ENCODE measurements at places on chromosomes 12 and 14.

DNA sequence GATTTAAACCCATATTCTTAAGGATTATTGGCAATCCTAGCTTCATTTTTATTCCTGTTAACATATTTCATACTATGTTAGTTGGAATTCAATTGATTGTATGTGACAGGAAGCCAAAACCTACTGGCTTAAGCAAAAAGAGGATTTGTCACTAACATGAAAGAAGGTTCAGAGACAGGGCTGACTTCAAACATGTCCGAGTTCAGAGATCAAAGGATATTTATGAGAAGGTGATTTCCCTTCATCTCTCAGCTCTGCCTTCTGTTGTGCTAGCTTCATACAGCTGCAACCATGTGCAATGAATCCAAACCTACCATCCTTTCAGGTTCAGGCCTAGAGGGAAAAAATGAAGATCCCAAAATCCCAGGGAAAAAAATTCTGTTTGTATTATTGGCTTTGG is 349.7 kb downstream of the ATP23 start:
- DNase-seq, result no peak

GRCh38 chr12:125132698-125133400 is 67.6 kb downstream of the AACS start:
- no peak for DNase-seq

DNA sequence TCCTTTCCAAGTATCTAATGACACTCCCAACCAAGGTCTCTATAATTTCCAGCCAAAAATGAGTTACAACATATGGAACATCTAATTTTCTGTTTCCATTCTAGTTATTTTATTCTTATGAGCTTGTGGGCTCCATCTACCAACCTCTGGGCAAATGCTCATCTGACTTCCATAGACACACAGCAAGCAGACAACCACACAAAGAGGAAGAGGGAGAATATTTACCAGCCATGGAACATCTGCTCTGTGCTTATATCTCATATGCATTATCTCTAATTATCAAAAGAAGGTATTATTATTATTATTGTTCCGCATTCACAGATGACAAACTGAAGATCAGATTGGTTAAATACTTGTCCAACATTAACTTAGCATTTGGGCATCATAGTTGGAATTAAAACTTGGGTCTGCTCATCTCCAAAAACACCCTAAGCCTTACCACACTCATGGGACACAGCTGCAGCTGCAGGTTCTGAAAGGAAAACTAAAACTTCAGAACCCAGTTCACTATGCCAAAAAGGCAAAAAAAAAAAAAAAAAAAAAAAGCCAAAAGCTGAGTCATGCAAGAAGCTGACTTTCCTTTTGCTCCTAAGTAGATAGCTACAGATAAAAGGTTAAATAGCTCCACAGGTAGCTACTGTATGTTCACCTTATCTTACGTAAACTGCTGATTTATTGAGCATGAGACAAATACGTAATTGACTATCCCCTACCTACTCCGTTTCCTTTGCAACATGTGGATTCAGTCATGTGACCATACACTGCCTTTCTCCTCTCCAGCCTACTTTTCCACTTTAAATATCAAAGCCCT is 23.6 kb upstream of the TCL1B start:
- DNase-seq, result no peak

DNA sequence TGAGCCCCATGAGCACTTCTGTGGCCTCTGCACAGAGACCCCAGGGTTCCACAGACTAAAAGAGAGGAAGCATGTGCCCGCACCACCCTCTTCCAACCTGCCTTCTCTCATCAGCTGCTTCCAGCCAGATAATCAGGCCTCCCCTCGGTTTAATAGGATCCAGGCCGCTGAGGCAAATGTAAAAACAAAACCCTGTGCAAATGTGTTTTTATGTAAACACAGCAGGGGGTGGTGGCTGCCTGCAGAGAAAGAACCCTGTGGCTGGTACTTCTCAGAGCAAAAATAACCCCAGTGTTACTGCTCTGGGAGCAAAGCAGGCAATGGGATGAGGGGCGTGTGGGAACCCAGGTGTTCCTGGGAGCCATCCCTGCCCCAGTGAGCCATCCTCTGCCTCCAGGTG is 46.2 kb downstream of the WSCD2 start:
- no peak for DNase-seq

DNA sequence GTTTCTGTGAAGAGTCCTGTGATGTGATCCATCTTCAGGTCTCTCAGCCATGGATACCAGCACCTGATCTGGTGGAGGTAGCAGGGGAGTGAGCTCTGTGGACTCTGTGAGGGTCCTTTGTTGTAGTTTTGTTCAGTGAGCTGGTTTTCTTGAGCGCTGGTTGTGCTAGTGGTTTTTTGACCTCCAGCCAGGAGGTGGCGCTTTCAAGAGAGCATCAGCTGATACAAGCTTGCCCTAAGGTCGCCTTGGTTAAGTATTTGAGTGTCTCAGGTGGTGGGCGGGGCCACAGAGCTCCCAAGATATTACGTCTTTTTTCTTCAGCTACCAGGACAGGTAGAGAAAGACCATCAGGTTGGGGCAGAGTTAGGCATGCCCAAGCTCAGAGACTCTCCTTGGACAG is 139.7 kb downstream of the TTLL5 start:
- no peak for DNase-seq

DNA sequence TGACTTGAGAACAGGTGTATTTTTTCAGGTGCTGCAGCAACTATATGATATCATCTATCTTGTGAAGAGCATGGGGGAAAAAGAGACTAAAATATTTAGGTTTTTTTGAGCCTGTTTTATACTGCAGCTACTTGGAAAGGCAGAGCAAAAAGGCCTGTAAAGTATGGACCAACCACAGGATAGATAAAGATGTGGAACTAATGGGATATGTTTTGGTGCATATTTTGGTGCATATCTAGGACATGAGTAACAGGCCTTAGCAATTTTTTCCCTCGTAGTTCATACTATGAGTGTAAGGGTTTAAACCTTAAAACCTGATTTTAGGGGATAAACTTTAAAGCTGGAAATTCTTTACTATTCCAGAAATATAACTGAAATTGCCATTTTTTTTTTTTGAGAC is 6.0 kb upstream of the GTSF1 start:
- no peak for DNase-seq

DNA sequence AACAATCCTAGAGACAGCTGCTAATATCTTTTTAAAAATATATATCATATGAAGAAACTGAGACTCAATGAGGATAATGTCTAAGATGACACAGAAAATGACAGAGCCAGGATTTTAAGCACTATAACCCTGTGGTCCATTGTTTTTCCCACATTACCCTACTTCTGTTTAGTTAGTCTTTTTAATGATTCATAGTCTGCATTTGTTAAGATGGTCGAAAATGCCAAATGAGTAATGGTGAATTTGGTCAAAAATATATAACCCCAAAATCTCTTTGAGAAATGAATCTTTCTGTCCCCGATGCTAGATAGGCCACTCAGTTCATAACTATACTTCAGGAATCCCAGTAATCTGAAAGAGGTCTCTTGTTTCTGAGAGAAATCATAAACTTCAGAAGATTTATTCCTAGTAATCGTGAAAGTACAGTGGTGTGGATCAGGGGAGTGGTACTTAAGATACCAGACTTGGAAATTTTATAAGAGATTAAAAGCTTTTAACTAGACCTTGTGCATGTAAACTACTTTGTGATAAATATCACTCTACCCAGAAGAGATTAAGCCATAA is 10.8 kb downstream of the RTRAF start:
- no peak for DNase-seq

DNA sequence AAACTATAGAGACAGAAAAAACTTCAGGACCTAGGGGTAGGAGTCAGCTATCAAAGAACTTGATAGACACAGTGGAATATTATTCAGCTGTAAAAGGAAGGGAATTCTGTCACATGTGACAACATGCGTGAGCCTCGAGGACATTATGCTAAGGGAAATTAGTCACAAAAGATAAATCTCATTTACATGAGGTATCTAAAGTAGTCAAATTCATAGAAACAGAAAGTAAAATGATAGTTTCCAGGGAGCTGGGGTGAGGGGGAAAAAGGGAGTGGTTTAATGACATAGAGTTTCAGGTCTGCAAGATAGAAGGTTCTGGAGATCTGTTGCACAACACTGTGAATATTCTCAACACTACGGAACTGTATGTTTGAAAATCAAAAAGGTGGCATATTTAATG is 50.0 kb upstream of the PRIMA1 start:
- no peak for DNase-seq

DNA sequence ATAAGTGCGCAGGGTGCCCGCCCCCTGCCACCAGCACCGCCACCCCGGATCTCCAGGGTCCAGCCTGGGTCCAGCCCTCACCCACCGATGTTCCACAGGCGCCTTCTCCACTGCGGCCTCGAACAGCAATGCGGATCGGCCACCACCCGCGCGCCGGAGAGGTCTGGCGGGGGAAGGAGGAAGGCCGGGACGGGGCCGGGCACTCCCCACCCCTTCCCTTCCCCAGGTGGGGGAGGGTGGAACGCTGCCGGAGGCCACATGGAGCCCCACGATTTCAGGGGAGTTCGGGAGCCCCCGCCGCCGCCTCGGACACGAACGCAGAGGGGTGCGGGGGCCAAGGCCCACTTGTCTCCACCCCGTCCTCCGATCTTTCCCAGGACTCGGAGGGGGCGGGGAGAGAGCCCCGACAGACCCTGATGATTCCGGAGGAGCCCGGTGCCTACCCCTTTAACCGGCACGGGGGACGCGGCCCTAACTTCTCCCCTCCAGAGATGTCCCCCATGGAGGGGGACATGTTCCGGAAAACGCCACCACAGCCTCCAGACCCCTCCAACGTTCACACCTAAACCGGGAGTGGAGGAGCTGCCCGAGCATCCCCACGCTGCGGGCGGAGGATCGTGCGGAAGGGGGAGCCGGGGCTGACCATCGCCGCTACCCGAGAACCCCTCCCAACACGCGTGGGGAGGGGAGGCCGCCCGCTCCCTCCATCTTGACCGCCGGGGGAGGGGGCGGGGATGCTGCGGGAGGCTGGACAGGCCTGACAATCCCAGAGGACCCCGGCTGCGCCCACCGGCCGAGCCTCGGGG is 1.1 kb downstream of the ATXN2 start:
- peak; percentile 40 for DNase-seq

GRCh38 chr12:58026897-58027891 is 85.8 kb downstream of the ATP23 start:
- DNase-seq, result no peak

- DNase-seq, result no peak
These were observed at the start of gene FGF6 for GRCh38 chr12:4445156-4446101. FGF6 (minus strand) TSS chr12:4445815; CDS start chr12:4445570, 245 bp downstream.
